ENCODE measurements at places on chromosomes 11 and 22. TPM values are rescaled to one million over a fixed set of nuclear protein-coding genes. Genes with fewer than 3 reads are reported as not detected.

GRCh38 chr11:2306452-2306823 is 4.6 kb downstream of the TSPAN32 start:
- H3K27ac ChIP-seq = peak overlapping the region; percentile 92
- no peaks in the 10 kb centered on the region for H3K27me3 ChIP-seq
- H3K36me3 ChIP-seq = no peaks in the 10 kb centered on the region
- H3K4me1 ChIP-seq = peaks cover 3% of the 10 kb centered on the region
- no peak overlapping the region for H3K4me3 ChIP-seq
- DNase-seq = peak; percentile 77

DNA sequence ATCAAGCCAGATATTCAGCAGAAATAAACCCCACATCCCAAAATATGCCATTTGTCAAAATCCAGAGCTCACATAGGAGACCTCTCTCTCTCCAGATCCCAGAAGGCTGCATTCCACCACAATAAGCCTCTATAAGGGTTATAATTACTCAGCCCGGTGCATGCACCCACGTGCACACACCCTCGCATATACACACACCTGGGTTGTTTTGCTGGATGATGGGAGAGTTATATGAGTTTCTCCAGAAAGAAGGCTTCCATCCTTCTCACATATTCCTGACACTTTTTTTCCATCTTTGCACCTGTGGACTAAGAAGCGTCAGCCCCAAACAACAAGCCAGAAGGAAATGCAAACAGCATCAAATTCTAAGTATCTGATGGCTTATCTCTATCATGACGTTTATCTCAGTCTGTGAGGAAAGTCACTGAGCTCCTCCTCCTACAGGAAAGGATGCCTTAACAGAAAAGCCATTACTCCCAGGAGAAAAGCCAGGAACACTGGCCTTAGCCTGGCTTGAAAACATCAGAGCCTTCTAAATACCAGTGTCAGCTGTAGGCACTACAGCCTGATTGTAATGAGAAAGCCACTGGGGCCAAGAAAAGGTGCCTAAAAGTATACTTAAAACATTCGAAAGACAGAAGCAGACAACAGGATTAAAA is 253.2 kb downstream of the LARGE1 start:
- no peaks in the 10 kb centered on the region for H3K27me3 ChIP-seq
- H3K4me1 ChIP-seq = no peaks in the 10 kb centered on the region
- DNase-seq = no peak
- no peak overlapping the region for H3K27ac ChIP-seq
- H3K4me3 ChIP-seq = no peak overlapping the region

OR2D3 gene
- polyA plus RNA-seq = not detected

DNAJB13 gene
- polyA plus RNA-seq = 1.5 TPM

INPPL1 gene
- 39.9 TPM for polyA plus RNA-seq

All from kidney (tissue), 22 donors.